ELF-1 (cell line): ENCODE measurements at places on chromosomes 5 and 9.

- no peak for DNase-seq
Measured at GRCh38 chr5:169012450-169012849, 288.5 kb downstream of the SLIT3 start.

GRCh38 chr9:112755675-112756074, 5.1 kb downstream of the SNX30 start:
- DNase-seq = no peak

- DNase-seq = no peak
Measured at GRCh38 chr9:116626762-116627161, 60.3 kb upstream of the TRIM32 start.

DNA sequence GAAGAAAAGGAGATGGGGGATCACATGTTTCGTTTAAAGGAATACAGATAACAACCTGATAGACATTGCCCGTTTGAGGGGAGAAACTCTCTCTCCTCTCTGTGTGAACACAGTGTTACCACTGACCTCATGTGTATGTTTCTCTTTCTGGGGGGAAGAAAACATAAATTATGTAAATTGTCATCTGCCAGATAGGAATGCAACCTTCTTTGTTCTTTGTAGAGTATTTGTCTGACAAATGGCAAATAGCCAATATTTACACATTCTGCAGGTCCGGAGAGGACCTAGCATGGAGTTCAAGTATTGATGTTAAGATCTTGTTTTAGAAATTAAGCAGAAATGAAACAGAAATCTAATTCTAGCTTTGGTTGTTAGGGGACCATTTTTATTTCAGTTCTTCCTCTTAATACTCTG, 276.3 kb downstream of the SAXO1 start:
- no peak for DNase-seq

GRCh38 chr9:134694714-134695113, 53.1 kb downstream of the COL5A1 start:
- no peak for DNase-seq

DNA sequence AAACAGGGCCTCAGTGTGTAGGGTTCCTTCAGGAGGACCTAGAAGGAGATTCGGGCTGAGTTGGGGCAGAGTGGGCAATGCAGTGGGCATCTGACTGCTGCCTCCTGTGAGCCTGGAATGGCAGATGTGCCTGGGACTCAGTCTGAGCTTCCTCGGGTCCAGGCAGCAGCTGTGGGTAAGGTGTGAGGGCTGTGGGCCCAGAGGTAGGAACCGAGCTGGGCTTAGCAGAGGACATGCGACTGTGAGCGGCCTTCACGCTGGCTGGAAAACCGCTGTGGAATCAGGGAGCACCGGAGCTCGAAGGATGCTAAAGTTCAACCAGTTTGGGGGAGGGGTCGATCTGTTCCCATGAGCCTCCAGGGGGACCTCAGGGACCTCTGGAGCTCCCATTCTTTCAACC, 137.0 kb downstream of the PAX5 start:
- no peak for DNase-seq

DNA sequence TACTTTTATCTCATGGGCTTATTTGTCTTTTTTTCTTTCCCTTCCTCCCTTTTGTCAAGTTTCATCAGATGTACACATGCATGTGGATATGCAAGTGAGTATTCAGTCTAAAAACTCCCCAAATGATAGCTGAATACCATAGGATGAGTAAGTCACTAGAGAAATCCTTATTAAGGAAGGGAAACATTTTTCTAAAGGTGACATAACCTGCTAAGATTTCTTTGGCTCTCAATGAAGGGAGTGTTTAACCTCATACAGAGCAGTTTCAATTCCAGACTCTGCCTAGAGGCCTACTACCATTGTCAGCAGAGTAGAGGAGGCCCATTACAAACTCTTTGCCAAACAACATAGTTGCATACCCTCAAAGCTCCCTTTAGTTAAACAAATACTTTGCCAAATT, 192.4 kb downstream of the ARHGEF28 start:
- no peak for DNase-seq

DNA sequence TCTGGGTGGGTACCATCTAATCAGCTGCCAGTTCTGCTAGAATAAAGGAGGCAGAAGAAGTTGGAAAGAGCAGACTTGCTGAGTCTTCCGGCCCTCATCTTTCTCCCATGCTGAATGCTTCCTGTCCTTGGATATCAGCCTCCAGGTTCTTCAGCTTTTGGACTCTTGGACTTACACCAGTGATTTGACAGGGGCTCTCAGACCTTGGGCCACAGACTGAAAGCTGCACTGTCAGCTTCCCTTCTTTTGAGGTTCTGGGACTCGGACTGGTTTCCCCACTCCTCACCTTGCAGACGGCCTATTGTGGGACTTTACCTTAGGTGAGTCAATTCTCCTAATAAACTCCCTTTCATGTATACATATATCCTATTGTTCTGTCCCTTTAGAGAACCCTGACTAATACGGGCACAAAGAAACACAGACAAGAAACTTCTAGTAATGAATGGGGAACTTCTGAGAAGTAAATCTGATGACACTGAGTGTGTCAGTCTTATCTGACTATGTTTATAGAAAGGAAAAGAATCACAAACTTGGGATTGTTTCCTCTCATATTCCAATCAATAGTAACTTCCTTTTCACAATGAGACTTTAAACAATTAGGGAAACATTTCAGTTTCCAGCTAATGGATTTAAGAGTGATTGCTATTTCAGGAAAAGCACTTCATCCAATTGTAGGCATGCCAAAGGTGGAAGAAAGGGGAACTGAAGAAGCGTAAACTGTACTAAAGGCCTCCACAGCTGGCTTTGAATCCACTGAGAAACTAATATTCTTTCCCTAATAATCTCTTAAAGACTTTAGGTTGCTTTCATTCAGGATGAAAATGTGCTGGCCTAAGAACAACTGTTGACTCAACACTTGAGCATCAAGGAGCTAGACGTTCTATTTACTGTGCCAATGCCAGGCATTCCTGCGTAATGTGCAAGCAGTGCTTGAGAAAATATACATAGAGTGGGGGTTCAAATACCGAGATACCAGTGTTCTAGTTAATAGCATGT, 127.9 kb upstream of the PTGER4 start:
- DNase-seq = no peak

DNA sequence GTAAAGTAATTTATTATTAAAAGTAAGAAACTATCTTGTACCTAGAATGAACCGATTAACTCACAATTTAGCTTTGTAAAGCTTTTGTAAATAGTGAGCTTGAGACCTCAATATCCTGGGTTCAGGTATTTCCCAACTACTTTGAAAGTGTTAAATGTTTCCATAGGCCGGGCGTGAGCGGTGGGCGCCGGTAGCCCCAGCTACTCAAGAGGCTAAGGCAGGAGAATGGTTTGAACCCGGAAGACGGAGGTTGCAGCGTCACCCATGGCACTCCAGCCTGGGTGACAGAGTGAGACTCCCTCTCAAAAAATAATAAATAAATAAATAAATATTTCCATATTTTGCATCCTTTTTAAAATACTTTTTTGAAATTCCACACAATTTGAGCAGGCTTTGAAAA, 1.5 kb upstream of the ANKH start:
- no peak for DNase-seq

DNA sequence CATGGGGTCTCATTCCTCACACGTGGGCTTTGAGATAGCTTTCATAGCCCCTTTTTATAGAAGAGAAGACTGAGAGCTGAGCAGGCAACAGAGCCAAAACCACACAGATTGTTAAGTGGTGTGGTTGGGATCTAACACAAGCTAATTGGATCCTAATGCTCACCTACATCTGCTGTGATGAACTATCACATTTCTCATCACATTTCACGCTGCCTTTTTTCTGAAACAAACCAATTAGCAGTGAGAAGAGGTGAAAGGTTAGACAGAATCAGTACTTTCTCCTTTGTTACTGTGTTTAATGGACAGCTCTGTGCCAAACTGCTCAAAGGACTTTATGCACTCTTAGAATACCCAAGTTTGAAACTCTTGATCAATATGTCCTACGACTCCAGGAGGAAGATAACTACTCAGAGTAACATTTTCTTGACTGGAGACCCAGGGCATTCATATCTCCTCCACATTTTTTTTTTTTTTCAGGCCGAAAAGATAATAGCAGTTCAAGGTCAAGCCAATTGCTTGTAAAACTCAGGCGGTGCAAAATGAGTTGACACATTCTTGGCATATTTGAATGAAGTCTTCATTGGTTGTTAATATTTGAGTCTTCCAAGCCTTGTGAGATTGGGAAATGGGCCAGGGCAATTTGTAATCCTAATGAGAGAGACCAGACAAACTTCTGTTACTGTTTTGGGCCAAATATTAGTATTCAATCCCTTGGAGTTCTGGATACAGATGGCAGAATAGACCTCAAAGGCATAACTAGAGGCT, 138.4 kb downstream of the KCTD16 start:
- DNase-seq = no peak
